Naive thymus-derived CD8-positive, alpha-beta T cell (primary cell): ENCODE measurements at places on chromosomes 5 and 9.

GRCh38 chr5:134902071-134902801 is 2.7 kb upstream of the PCBD2 start:
- no peak for DNase-seq

- no peak for DNase-seq
Measured at GRCh38 chr9:98572796-98573195, 135.9 kb downstream of the GABBR2 start.

- no peak for DNase-seq
Measured at GRCh38 chr9:98380065-98380681, 124.7 kb upstream of the TBC1D2 start.

GRCh38 chr5:167639273-167639672 is 652.2 kb upstream of the WWC1 start:
- no peak for DNase-seq

DNA sequence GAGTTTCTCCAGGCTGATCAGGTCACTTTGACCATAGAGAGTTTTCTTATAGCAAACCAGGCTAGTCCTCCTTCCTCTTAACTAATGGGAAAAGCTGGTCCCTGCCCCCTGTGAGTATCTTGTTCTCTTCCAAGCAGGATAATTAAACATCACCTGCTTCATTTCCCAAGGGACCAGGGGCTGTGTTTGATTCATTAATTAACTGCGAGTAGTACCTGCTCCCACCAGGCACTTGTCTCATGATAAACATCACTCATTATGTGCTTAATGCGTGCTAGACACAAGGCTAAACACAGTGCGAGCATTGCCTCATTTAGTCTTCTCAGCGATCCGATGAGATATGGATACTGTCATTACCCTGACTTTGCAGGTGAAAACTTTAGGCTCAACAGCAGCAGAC is 1.7 kb upstream of the FAM163B start:
- DNase-seq: no peak

DNA sequence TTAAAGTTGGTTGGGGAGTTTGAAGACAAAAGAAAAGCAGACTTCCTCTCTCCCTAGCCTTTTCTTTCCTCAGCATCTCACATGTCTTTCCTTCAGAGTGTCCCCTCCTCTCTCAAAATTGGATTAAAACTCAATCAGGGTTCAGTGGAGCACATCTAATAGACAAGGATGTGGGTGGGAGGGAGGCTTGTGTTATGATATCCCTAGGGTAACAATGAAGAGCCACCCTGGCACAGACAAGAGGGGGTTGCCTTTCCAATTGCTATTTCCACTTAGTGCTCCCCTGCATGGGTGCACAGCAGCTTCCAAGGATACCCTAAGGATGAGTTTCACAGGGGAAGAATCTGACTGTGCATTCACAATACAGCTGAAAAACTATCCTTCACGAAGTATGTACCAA is 585.2 kb upstream of the C9orf72 start:
- no peak for DNase-seq

DNA sequence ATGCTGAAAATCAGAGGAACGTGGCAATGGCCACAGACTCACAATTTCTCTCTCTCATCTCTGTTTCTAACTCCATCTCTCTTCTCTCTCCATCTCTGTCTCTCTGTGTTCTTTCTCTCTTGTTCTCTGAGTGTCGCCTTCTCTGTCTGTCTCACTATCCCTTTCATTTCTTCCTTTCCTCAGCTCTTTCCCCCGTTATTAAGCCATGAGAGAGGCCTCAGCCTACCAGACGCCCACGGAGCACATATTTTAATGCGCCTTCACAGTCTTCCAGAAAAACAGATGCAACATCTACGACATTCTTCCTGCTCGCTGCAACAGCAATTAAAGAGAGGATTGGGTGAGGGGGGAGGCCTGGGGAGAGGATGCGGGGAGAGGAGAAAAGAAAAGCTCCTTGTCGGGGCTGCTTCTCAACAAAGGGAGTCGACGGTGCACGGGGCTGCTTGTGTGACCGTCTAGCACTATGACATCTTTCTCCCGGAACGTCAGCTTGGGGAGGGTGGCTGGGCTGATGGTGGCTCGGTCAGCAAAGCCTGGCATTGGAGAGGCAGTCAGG is 37.7 kb upstream of the NEURL1B start:
- DNase-seq: no peak

DNA sequence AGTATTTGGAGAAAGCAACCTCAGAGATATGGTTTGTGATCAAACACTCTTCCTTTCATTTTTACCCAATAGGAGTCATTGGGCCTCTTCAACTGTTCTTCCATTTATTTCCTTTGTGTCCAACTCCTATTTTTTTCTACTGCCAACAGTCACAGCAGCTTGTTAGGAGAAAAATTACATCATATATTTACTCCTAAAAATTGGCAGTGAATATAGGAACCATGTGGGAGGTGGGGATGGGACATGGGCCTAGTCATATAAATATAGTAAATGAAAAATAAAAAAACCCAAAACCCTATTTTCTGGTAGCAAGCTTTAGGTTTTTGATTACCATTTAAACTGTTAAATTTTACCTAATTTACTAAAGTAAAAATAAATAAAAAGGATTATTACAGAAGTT is 134.9 kb upstream of the MPDZ start:
- DNase-seq: no peak

DNA sequence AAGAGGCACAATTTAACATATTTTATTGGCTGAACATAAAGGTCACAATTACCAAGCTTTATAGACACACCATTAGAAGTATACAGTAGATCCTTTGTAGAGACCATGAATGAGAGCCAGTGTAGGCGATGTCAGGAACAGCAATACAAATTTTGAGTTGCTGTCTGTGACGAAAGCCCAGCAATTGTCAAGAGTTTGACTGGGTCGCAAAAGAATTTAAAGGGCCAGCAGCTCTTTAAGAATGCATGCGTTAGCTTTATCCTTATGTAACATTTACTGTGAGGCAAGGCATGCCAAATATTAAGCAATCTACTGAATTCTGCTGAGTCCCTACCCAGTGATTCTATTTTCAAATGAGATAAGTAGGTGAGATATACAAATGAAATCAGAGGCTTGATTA is 236.9 kb downstream of the ARRDC3 start:
- no peak for DNase-seq

- no peak for DNase-seq
Measured at GRCh38 chr5:142053426-142054151, 40.8 kb upstream of the GNPDA1 start.

DNA sequence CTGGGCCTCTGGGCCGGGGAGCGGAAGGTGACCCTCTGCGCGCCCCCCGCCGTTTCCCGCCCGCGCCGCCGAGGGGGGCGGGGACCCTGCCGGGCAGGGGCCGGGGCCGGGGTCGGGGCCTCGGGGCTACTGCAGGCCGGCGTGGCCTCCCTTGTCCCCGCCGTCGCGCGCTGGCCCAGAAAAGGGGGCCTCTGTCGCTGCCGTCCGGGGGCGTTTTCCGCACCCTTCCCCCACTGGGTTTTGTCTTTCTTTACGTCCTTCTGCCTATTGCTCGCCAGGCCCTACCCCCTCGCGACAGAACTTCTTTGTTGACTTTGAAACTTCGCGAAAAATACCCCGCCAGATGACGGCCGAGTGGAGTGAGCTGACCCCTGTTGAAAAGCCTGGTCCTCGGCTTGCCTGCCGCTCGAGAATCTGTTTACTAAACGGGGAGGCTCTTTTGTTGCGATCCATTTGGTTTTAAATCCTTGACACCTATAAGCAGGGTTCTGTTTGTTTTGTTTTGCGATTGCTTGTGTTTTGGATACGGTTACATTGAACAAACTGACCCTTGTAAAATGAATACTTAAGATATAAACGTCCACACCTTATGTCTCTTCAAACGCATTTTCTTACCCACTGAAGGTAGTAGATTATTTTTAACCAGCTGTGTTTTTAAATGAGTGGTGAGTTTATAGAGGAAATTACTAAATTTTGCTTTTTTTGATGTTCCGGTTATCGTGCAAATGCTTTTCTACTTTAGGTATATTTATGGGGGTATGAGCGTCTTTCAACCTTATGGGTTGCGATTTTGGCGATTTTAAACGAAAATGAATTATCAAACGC is 765 bp downstream of the MARCHF6 start:
- peak; percentile 71 for DNase-seq

- DNase-seq: no peak
Measured at GRCh38 chr9:123380852-123381705, 25.1 kb downstream of the CRB2 start.

DNA sequence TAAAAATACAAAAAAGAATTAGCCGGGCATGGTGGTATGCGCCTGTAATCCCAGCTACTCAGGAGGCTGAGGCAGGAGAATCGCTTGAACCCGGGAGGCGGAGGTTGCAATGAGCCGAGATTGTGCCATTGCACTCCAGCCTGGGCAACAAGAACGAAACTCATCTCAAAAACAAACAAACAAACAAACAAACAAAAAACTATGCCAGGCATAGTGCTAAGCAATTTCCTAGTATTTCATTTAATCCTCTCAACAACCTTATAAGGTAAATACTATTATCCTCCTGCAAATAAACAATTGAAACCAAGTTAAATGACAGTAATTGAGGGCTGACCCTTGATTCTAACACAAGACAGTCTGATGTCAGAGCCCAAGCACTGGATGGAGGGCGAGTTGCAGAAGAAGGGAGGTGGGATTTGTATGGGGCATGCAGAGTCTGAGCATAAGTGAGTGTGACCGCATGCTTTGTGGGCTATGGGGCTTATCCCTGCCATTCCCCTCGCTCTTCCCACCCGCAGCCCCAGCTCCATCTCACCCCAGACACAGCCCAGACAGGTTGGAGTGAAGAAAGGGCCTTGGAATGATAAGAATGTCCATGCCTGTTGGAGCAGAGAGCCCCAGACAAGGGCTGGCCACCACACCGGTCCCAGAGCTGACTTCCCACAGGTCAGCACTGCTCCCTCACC is 24.3 kb upstream of the RPS14 start:
- DNase-seq: no peak

DNA sequence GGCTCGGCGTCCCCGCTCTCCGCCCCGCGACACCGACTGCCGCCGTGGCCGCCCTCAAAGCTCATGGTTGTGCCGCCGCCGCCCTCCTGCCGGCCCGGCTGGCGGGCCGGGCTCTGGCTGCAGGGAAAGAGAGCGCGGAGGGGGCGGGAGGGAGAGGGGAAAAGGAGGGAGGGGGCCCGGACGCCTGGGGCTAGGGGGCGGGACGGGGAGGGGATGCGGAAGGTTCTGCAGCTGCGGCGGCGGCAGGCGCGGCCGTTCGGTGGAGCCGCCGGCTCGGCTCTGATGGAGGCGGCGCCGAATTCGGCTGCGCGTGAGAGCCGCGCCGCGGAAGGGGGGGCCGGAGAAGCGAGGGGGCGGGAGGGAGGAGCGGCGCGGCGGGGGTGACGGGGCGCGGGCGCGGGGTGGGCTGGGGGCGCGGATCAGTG is at the start of gene MARCHF11:
TSS of gene MARCHF11 (minus strand) at position 281 of the 425 bp plus-strand sequence. CDS start at position 65, 216 bp downstream.
- no peak for DNase-seq

DNA sequence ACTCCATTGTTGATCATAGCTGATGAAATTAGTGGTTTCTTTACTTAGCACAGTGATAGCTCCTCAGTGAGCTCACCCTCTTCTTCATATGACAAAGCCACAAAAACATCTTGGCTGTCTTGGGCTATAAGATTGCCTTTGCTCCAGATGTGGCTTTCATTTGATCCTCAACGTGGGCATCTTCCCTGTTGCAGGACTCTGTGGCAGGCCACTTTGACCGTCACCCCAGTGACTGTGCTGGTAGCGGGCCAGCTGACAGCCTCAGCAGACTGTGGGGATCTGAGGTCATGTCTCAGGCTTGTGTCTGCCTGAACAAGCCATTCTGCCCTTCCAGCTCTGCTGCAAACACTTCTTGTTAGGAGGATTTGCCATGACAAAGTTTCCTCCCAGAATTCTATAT is 422.2 kb downstream of the NR2F1-AS1 start:
- no peak for DNase-seq

DNA sequence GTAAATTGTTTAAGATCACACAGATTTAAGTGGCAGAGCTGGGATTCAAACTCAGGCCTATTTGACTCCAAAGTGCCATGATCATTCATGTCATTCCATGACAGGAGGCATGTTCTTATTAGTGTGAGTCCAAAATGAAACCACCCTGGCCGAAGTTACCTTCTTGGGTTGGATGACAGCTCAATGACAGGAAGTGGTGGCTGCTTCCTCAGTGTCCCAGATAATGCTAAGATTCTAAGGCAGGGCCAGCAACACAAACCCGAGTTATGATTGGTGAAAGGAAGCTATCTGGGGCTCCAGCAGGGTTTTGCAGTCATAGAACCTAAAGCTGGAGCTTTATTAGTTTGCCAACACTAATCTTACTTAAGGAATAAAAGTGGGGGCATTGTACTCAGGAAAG is 340.4 kb downstream of the SLIT3 start:
- DNase-seq: no peak

- no peak for DNase-seq
Measured at GRCh38 chr5:159581502-159582249, 251.4 kb upstream of the IL12B start.

- DNase-seq: no peak
Measured at GRCh38 chr5:114581136-114581535, 219.3 kb downstream of the KCNN2 start.

DNA sequence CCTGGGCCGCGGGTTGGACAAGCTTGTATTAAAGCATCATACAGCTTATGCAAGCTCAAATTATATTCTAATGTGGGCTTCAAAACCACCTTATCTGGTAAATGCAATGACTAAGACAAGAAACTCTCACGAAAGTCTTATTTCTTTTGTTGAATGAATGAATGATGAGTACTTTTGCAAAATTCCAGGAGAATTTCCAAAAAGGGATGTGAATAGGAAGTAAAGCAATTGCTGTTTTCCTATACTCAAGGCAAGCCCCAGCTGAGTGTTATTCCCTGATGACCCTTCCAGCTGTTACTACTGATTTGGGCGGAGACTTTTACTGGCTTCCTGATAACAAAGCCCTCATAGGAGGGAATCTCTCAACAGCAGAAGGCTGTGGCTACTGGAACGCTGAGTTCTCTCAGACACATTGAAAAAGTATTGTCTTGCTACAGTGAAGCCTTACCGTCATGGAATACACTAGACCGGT is 162.8 kb downstream of the SREK1 start:
- no peak for DNase-seq

DNA sequence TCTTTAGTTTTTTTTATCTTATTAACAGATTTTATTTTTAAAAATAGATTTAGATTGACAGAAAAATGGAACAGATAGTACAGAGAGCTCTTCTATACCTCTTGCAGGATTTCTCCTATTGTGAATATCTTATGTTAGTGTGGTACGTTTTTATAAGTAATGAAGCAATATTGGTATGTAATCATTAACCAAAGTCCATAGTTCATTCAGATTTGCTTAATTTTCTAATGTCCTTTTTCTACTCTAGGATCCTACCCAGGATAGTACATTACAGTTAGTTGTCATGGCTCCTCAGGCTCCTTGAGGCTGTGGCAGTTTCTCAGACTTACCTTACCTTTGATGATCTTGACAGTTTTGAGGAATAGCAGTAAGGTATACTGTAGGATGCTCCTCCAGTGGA is 30.4 kb downstream of the PPP2R2B start:
- DNase-seq: no peak

DNA sequence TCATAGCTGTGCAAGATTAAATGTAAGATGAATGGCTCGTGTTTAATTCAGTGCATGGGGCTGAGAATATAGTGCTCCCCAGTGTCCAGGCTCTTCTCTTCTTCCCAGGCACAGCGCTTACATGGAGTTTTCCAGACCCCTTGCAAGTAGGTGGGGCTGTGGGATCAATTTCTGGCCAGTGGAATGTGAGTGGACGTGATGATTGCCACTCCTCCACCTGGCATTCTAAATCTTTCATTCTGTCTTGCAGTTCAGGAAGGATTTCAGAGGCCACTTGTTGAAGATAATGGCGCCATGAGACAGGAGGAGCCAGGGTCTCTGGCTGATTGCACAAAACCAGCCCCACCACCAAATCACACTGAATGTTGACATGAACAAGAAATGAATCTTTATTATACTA is 7.2 kb upstream of the PIP5K1B start:
- no peak for DNase-seq
